Fibroblast of lung (primary cell): ENCODE measurements at places on chromosomes 16 and 17. TPM values are rescaled to one million over a fixed set of nuclear protein-coding genes. Genes with fewer than 3 reads are reported as not detected.
A peak's percentile ranks its signal among the peaks of the same experiment; 100 is the strongest.

- no peak for DNase-seq
Measured at GRCh38 chr16:57341062-57341440, 17.5 kb upstream of the CCL22 start.

PDE6G gene
- 0.64 and 0.75 TPM in 2 replicates for polyA plus RNA-seq

DNA sequence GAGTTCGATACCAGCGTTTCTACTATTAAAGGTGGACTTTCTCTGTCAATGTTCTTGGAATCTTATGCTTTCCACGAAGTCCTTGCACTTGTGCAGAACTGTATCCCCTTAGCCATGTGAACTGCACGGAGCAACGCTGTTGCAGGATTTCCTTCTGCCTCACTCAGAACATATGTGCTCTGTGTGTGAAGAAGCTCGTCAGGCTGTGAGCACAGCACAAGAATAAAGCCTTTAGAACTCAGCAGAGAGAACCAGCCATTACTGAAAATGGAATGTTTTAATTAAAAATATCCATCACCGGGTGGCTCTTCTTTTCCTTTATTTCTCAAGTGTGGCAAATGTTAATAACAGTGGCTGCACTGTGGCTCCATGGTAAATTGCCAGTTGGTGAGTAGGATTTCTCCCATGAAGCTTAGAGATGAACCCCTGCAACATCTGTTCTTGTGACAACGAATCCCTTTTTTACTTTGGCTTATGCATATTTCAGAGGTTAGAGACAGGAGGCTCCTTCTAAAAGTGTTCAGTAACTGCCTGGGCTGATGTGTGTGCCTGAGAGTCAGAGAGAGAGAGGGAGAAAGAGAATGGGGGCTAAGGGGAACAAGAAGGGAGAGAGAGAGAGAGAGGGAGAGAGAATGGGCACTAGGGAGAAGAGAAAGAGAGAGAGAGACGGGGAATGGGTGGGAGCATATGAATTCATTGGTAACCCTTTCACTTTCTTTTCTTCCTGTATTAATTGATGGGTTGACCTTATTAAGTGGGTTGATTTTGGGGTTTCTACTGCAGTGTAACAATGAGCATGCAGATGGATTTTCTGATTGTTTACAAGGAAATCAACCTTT lies 50.0 kb downstream of the RPTOR start:
- no peak for DNase-seq

GRCh38 chr17:49823614-49824013 lies 24.3 kb downstream of the TAC4 start:
- DNase-seq: peak; percentile 17

DNA sequence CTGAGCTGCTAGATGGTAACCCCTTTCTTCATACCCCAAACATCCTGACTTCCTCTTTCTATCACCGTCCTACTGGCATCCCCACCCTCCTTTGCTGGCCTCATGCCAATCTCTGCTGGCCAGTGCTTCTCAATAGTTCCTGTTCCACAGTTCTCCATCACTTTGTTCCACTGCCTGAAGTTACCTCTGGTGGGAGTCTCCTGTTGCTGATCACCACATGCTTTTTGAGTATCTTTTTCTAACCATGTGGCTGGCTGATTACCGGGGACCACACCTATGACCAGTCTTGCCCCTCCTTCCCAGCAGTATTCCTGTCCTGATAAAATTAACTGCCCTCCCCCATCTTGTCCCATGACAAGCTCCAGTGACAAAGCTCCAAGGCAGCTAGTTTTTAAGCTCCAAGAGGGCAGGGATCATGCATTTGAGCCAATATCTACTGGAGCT lies 380.4 kb upstream of the CCL2 start:
- DNase-seq: no peak

- no peak for DNase-seq
Measured at GRCh38 chr17:41660221-41660711, 28.4 kb upstream of the EIF1 start.

AANAT gene
- polyA plus RNA-seq: not detected in 2 replicates

DNA sequence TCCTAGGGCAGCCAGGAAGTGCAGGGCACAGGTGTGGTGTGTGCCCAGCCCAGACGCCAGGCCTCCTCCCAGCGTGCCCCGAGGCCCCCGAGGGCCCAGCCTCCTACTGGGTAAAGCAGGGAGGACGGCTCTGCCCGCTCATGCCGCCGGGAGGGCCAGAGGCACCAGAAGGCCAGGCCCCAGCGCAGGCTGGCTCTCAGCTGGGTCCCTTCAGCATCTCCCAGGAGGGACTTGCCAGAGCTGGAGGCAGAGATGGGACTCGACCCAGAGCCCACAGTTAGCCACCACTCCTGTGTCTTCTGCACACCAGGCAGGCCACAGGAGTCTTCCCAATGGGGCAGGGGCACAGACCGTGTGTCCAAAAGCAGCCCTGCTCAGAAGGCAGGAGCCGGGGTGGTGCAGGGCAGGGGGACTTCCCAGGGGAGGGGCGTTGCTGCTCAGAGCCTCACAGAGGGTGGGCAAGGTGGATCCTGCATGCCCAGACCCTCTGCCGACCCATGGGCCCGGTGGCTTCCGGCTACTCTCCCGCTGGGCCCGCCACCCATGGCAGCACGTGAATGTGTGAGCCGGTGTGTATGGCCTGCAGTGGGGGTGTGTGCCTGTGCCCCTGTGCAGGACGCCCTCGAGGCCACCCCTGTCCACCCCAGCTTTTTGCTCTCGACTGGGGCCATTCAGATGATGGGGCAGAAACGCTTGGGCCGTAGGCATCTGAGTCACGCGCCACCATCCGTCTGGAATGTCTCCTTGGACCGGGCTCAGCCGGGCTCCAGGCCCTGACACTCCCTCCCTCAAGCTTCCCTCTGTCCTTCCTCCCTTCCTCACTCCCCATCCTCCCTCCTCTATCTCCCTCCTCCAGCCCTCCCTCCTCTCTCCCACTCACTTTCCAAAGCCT lies 5.7 kb upstream of the ZNF469 start:
- peak; percentile 56 for DNase-seq

CCP110 gene
- 8.8 and 9.4 TPM in 2 replicates for polyA plus RNA-seq

DNA sequence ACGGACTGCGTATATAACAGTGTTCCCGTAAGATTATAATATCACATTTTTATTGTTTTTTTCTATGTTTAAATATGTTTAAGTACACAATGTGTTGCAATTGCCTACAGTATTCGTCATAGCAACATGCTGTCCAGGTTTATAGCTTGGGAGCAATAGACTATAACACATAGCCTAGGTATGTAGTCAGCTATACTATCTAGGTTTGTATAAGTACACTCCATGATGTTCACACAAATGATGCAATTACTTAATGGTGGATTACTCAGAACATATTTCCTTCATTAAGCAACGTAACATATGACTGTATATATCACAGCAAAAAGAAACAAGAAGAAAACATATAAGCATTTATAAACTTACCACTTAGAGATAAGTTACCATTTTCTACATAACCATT lies 160.0 kb downstream of the CBLN1 start:
- no peak for DNase-seq

MYH3 gene
- polyA plus RNA-seq: 0.25 and 1.0 TPM in 2 replicates

- no peak for DNase-seq
Measured at GRCh38 chr16:47949714-47950113, 206.1 kb downstream of the ABCC12 start.

GPRC5B gene
- polyA plus RNA-seq: 4.3 and 12.3 TPM in 2 replicates

EIF4A3 gene
- polyA plus RNA-seq: 110 and 143 TPM in 2 replicates

DNA sequence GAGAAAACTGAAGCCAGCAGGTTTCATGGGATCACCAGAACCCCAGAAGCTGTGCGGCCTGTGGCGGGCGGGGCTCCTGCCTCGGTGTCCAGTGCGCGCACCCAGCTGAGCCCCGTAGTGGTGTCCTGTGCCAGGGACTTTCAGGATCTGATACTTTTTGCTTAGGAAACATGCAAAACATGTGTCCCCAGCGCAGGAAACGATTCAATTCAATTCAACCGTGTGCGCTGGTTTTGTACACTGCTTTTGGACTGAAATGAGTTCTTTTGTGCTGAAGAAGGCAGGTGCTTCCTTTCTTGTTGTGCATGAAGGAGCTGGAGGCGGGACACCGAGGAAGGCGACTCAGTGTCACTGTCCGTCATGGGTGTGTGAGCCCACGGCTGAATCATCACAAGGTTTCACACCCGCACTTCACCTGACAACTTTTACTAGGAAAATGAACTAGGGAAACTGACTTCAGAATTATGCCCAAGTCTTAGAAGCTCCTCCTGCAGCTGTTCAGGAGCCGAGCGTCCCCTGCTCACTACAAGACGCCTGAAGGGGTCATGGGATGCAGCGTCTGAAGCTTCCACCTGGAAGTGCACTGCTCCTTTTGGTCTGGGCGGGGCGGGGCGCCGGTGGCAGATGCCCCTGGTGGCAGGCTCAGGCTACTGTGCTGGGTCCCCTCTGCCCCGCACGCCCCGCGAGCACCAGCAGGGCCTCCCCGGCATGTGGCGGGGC lies 31.4 kb upstream of the ZNF750 start:
- DNase-seq: no peak

MYO19 gene
- polyA plus RNA-seq: 18.7 and 25.2 TPM in 2 replicates

DNA sequence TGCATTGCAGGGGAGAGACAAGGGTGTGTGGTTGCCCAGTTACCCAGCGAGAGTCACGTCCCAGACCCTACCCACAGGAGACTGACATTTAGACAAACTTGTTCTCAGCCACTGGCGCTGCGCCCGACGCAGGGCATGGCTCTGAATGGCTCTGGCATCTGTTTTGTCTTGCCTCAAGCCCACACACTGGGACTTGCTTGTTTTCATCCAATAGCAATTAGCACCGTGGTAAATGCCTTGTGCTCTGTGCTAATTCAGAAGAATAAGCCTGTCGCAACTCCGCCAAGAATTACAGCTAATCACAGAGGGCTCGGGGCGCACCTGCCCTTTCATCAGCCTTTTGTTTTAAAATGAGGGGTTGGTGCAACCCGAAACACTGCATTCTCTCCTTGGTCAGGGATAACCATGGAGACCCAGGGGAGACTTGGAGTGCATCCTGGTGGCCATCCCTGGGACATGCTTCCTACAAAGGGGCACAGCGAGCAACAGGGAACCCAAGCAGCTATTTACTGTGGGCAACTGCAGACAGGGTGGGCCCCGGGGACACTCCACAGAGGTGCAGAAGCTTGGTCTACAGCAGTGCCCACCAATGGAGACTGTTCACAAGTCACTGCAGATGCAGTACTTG lies 220.6 kb upstream of the ZFHX3 start:
- peak; percentile 18 for DNase-seq

DNA sequence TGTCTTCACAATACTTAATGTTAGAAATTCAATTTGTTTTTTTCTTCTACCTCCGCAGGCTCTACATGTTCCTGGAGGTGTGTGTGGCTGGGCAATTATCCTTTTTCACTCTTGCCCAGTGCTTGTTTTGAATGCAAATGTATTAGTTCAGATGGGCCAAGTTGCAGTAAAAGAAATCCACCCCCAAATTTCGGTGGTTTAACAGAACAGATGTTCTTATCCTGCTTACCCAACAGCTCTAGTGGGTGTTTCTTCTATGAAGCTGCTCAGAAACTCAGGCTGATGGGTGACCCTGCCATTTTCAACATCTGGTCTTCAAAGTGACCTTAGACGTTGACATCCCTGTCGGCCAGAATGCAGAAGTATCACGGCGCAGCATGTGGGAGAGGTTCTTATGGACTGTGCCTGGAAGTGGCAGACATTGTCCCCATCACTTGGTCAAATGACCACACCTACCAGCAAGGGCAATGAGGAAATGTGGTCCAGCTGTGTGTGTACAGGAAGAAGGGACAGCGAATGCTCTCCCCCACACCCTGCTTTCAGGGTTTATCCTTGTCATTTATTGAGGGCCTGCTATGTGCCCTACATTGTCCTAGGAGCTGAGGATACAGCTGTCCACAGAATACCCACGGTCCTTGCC lies 157.3 kb downstream of the CDH13 start:
- no peak for DNase-seq

GRCh38 chr17:2083613-2084035 lies 28.7 kb downstream of the HIC1 start:
- DNase-seq: no peak

VPS35 gene
- 69.1 and 77.2 TPM in 2 replicates for polyA plus RNA-seq

GRCh38 chr17:46167826-46168569 lies 25.2 kb downstream of the KANSL1 start:
- DNase-seq: peak; percentile 89

DNA sequence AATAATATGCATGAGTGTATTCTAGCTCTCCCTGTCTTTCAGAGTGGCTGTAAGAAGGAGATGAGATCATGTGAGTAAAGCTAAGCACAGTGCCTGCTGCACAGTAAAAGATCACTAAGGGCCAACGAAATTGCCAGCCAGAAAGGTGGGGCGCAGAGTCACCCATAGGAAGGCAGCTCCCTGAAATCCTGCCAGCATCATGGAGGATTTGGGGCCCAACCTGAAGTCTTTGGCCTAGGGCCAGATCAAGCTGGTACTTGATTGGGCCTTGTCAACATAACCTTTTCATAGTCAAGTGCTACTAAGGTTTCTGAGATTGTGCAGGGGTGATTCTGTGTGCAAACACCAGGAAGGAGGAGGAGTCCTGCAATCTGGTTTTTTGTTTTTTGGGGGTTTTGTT lies 16.5 kb downstream of the SCNN1B start:
- DNase-seq: no peak

- DNase-seq: no peak
Measured at GRCh38 chr16:84826558-84826941, 6.8 kb downstream of the CRISPLD2 start.

DNA sequence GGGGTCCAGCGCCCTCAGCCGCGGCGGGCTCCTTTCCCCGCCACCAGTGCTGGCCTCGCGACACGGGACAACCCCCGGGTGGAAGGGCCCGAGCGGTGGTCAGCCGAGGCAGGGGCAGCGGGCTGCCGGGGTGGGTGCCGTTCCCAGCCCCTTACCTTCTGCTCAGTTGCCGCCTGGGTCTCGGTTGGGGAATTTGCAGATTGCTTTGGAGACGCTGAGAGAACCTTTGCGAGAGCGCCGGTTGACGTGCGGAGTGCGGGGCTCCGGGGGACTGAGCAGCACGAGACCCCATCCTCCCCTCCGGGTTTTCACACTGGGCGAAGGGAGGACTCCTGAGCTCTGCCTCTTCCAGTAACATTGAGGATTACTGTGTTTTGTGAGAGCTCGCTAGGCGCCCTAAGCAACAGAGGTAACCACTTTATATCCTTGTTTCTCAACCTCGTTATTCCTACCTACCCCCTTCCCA lies 381 bp downstream of the CTNS start:
- no peak for DNase-seq

KRTAP4-6 gene
- not detected in 2 replicates for polyA plus RNA-seq

DNA sequence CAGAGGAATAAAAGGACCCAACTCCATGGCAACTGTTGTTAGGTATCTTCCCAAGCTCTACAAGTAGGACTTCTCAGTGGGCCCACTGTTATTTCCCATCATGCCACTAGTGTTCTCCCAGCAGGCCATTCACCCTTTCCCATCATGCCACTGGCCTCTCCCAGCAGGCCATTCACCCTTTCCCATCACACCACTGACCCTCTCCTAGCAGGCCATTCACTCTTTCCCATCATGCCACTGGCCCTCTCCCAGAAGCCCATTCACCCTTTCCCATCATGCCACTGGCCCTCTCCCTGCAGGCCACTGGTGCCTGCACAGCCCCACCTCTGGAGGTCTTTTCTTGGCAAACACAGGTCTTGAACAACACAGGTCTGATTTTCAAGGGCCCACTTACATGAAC lies 36.3 kb downstream of the IFT140 start:
- no peak for DNase-seq

CCL8 gene
- polyA plus RNA-seq: 0.27 TPM in 1 of 2 replicates, not detected in the other

DNA sequence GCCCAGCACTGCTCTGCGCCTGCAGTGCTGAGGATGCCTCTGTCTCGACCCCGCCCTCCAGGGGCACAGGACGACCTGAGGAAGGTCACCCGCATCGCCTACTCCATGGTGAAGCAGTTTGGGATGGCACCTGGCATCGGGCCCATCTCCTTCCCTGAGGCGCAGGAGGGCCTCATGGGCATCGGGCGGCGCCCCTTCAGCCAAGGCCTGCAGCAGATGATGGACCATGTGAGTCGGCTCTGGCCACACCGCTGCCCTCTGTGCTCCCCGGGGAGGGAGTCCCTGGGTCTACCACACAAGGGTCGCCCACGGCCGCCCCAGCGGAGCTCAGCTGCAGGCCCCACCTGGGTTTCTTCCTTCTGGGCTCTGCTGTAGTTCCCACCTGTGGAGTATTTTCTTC lies 6.7 kb upstream of the RPL13 start:
- DNase-seq: no peak
